Left cardiac atrium (tissue), 4 donors: ENCODE measurements at places on chromosomes 11 and 22. TPM values are rescaled to one million over a fixed set of nuclear protein-coding genes. Genes with fewer than 3 reads are reported as not detected.

GRCh38 chr22:45627489-45628233 is 44.0 kb upstream of the ATXN10 start:
- DNase-seq, result no peak

STX3 gene
- 10.6 TPM for total RNA-seq

DNA sequence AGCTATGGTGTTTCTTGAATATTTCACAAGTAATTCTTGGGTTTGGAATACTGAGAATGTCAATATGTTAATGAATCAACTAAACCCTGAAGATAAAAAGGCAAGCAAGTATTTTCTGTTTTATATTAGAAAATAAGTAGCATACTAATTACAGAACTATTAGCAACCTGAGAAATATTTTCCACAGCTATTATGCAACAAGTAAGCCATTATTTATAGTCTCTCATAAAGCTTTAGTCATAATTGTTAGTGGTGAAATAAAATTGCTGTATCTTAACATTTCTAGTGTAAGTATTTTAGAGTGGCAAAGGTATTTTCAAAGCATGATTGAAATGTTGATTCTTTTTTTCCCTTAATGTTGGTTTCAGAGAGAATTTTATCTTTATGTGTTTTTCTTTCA is 53.3 kb downstream of the FAR1 start:
- DNase-seq, result no peak

DNAJC24 gene
- total RNA-seq, result 13.2 TPM

LARGE2 gene
- total RNA-seq, result 0.50 TPM

DNA sequence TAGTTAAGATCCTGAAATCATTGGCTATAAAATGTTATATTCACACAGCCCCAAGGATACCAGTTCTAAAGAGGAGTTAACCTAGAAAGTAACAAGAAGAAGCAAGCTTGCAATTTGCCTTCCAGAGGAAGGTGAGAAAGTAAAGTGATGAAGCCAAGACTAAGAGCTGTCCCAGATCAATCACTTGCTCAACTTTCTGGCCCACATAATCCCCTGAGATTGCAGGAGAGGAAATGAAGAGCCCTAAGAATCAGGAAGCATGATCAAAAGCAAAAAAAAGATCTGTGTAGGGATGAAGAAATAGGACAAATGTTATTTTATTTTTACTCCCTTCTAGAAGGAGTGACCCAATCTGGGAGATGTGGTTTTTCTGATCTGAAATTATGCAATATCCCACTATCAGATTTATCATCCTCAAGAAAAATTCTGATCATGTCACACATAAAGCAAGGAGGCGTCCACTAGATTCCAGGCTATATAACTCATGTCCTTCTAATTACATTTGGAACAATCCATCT is 180.3 kb upstream of the GUCY1A2 start:
- DNase-seq, result no peak

WNT7B gene
- total RNA-seq, result not detected

DNA sequence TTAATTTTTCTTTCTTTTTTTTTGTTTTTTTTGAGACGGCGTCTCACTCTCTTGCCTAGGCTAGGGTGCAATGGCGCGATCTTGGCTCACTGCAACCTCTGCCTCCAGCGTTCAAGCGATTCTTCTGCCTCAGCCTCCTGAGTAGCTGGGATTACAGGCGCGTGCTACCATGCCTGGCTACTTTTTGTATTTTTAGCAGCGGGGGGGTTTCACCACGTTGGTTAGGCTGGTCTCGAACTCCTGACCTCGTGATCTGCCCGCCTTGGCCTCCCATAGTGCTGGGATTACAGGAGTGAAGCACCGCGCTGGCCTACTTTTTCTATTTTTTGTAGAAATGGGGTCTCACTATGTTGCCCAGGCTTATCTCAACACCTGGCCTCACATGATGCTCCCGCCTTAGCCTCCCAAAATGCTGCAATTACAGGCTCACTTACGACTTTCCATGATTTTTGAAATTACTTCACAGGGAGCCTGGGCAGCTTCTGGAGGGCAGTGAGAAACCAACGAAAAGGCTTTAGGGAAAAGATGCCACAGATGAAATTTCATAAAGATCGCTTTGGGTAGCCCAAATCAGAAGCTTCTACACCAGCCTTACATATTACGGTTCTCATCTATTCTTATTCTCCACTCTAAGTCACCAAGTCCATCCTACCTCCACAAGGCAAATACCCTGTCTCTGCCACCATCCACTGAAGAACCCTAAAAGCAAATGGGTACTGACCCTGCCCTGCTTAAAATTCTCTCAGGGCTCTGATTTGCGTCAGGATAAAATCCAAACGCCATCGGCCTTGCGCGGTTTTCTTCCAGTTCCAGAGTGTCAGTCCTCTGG is 866 bp upstream of the RRM1 start:
- DNase-seq, result no peak

SUSD2 gene
- 7.7 TPM for total RNA-seq

DNA sequence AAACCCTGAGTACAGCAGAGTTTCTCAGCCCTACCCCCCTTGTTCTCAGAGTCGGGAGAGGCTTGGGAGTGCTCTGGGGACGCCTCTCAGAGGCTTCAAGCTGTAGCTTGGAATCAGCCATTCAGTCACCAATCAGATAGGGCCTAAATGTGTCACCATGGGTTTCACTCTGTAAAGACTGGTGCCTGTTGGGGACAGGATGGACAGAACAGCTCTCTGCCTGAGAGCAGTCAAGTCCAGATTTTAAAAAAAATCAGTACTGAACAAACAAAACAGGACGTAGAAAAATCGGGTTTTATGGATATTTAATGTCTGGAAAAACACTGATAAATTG is 1.3 kb downstream of the FADD start:
- DNase-seq, result no peak

HIPK3 gene
- 202 TPM for total RNA-seq

GRCh38 chr11:45097721-45098493 is 48.5 kb upstream of the PRDM11 start:
- peak; percentile 72 for DNase-seq

DNA sequence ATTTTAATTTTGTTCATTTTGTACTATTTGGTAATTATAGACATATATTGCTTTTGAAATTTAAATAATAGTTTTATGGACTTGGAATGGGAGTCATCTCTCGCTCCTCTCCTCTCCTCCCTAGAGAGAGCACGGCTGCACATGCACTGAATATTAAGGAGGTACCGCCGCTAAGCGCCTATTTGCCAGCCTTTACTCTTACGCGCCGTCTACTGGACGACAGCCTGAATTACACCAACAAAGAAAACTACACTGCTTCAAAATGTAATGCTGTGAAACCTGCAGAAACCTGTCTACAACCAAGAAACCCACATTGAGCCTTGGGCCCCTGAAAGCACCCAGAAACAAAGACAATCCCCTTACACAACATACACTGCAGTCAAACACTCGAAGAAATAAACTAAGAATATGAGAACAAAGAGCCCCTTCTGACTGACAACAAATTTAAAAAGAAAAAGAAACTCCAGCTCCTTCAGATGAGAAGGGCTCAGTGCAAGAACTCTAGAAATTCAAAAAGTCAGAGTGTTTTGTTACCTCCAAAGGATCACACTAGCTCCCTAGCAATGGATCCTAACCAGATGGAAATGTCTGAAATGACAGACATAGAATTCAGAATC is 737.2 kb downstream of the LRRC4C start:
- no peak for DNase-seq

- DNase-seq, result no peak
Observed at GRCh38 chr22:31646186-31647019, 15.6 kb downstream of the PISD start.

DRD2 gene
- not detected for total RNA-seq

KRTAP5-11 gene
- not detected for total RNA-seq

ADM2 gene
- total RNA-seq, result 0.15 TPM

- DNase-seq, result no peak
Observed at GRCh38 chr22:22745225-22746060, 101.0 kb downstream of the GGTLC2 start.

- no peak for DNase-seq
Observed at GRCh38 chr22:40583053-40583741, 53.3 kb downstream of the MRTFA start.

- no peak for DNase-seq
Observed at GRCh38 chr11:110373051-110373702, 56.6 kb upstream of the FDX1 start.

DNA sequence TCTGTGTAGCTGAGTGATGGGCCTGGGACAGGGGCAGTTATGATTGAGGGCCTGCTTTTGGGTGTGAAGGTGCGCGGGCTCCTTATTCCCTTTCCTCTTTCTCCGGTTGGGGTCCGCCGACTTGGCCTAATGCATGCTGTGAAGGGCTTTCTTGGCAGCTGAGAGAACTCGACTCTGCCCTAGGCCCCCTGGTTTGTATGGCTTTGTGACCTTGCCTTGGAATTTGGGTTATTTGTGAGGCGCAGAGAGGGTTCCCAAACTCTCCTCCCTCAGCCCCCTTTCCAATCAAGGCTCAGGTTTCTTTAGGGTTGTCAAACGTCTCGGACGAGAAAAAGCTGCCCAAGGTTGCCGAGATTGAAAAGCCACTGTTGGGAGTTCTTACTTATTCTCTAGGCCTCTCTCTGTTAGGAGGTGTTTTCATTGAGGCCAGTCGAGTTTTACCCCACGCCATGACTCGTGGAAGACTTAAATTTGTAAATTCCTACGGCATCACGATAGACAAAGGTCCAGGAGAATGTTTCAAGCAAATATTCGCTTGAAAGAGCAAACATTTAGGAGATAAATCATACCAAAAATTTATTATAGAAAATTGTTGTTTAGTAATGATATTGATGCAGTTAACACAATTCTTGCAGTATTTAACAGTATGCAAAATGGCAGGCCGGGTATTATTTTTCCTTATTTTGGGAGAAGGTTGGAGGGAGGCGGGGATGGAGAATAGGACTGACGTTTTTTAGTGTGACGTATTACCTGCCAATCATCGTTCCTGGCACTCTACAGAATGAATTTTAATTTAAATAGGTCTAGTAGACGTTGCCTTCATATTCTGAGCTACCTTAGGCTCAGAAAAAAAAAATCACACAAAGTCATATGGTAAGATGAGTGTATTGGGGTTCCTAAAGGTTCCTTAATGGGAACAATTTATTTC is 689 bp downstream of the PDHX start:
- no peak for DNase-seq

GRCh38 chr22:37343348-37343747 is 61.0 kb downstream of the CYTH4 start:
- DNase-seq, result no peak

PDE2A gene
- 41.6 TPM for total RNA-seq

DNA sequence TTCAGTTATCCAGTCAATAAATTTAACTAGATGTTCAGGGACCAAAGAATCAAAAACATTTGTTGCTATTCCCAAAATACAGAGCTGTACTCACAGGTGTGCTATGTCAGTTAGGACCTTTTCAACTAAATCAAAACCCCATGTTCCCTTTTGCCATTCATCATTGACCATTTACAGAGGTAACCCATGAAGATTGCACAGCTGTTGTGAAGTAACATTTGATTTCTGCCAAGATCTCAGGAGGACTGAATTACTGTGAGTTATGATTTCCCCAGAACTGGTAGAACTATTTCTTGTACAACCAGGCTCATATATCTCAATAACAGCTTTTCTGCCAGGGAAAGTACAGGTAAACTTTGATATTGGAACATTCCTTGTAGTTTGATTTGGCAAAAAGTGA is 131.1 kb upstream of the FIBIN start:
- no peak for DNase-seq

- DNase-seq, result no peak
Observed at GRCh38 chr11:43504316-43504950, 145.7 kb downstream of the TTC17 start.

GRCh38 chr22:24695561-24696511 is 78.7 kb downstream of the PIWIL3 start:
- DNase-seq, result peak; percentile 27

DNA sequence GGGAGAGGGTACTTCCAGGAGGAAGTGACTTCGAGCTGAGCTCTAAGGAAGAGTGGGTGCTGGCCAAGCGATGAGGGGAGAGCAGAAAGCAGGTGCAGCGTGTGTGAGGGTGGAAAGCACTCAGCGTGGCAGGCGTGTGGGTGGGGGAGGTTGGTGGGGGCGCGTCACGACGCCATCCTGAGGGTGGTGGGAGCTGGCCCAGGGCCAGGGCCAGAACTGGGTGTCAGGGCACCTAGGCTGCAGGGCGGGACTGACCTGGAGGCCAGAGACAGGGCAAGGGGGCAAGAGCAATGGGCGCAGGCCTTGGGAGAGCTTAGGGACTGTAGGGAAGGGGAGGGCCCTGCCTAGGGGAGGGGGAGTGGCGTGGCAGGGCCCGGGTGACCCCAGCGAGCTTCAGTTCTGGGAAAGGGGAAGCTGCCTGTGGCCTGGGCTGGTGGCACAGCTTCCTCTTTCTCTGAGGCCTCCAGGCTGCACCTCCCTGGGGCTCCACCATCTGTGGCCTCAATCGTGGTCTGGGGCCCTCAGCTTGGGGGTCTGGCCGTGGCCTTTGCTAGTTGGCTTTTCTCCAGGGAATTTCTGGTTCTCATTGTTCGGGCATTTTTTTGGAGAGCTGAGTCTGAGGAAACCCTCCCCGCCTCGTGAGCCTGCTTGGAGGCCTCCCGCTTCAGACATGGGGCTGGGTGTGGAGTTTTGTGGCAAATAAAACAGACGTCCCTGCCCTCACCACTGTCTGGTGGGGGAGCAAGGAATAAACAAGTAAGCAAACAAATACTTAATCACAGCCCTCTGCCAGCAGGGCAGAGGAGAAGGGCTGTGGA is 8.9 kb downstream of the RELT start:
- DNase-seq, result peak; percentile 67

DNA sequence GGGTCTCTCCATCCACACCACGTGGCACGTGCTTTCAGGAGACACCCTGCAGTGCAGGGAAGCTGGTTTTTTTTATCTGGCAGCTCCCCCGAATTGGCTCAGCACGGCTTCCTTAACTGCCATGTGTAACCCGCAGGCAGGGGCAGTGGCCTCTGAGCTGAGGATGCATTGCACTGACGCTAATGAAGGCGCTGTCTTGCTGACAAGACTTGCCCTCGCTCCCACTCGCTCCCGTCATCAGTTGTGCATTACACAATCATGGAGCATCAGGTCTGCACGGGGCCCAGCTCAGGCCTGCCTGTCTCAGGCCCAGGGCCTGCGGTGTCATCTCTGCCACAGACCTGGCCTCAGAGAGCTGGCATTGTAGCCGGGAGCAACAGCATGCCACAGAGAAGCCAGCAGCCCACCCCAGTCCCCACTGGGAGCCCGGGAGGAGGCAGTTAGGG is 95.9 kb downstream of the ARHGAP8 start:
- DNase-seq, result no peak

GRCh38 chr11:102553835-102554282 is 23.3 kb upstream of the MMP7 start:
- no peak for DNase-seq

GRCh38 chr11:19723572-19724342 is 11.1 kb downstream of the NAV2 start:
- peak; percentile 29 for DNase-seq

GRCh38 chr11:62169935-62170334 is 20.1 kb upstream of the SCGB1D1 start:
- no peak for DNase-seq

GRCh38 chr11:35302398-35302797 is 117.0 kb downstream of the SLC1A2 start:
- no peak for DNase-seq

- no peak for DNase-seq
Observed at GRCh38 chr22:49481659-49482399, 345.8 kb downstream of the BRD1 start.
